Epithelial cell of proximal tubule (primary cell): ENCODE measurements at places on chromosomes 12 and 14. TPM values are rescaled to one million over a fixed set of nuclear protein-coding genes. Genes with fewer than 3 reads are reported as not detected.

- no peak for DNase-seq
These were observed at the start of gene WIF1 for GRCh38 chr12:65121049-65121955. Gene WIF1 (minus strand): TSS chr12:65121305. CDS start chr12:65121191, 114 bp downstream.

DNA sequence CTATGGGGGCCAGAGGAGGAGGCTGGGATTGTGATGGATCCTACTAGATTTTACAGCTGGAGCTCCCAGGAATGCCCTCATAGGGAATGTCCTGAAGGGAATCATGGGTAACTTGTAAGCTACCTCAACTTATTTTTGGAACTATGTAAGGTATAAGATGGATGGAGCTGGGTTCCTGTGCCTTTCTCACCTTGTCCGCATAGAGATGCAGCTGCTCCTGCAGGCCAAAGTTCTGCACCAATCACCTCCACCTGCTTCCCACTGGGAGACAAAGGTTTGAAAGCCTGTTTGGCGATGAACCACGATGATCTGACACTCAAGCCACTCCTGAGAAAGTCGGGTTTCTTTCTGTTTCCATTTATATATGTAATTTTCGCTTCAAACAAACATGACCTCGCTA is 648 bp upstream of the AKAP5 start:
- no peak for DNase-seq

Gene PMCH
- not detected in 2 replicates for total RNA-seq

DNA sequence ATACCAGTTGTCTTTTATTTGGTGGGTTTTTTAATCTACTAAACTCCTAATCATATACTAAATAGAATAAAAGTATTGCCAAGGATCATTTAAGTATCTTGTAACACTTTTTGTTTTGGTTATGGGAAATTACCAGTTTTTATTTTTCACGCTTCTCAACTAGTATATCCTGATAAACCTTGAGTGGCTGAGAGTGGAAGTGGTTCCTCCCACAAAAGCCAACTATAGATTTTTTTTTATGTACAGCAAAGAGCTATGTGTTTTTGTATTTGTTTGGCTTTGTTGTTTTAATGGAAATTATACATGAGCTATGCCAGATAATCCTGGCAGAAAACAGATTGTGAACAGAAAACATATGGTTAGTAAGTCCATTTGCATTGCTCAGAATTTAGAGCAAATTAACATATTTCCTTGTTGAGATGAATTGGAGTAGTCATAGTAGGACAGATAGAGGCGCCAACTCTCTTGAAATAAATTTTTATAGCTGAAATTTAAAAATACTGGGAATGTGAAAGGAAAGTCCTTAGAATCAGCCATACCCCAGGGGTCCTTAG is 60.9 kb upstream of the PSMA6 start:
- DNase-seq, result no peak

DNA sequence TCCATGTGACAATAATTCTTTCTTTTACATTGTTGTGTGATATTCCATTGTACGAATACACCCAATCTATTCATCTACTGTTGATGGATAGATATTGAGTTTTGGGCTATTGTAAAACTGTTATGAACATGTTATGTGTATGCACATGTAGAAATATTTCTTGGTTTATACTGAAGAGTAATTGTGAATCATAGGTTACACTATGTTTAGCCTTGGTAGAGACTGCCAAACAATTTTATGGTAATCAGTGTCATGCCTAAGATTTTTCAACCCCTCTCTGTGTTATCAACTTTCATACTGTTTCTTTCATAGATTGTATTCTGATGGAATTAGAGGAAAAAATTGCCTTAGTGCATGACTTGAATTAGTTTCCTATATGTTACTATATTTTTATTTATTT is 39.5 kb downstream of the FRMD6 start:
- DNase-seq, result no peak

GRCh38 chr14:21398901-21399300 is 15.1 kb upstream of the SUPT16H start:
- no peak for DNase-seq

Gene PKP2
- 6.5 and 13.4 TPM in 2 replicates for total RNA-seq

Gene SYNDIG1L
- not detected in 2 replicates for total RNA-seq

Gene CTDSP2
- total RNA-seq, result 44.7 and 53.1 TPM in 2 replicates

Gene SLC7A7
- total RNA-seq, result 3.5 and 5.6 TPM in 2 replicates

GRCh38 chr12:113086249-113087164 is 30.0 kb downstream of the DTX1 start:
- no peak for DNase-seq

- DNase-seq, result no peak
These were observed 182.9 kb downstream of the EXOC5 start for GRCh38 chr14:57085801-57086200.

DNA sequence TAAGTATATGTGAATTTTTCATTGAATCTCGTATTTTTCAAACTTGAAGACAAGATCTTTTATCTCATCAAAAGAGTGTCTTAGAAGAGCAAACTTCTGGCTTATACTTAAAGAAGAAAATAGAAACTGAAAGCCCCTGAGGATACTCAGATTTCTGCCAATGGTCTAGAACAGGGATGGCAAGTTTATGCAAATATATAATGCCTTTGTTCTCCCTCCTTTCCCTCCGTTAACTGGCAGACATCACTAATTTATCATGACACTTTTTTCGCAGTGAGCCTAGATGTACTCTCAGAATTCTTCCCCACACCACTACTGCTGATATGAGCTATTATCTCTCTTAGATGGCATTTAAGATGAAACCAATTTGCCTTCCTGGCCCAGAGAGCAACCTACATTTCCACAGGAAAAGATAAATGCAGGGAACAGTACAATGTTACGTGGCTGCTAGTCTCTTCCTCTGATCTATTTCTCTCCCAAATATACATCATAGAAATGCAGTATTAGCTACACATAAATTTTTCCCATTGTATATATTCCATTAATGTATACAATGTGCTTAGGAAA is 40.0 kb upstream of the DAAM1 start:
- DNase-seq, result no peak
